Stimulated activated CD4-positive, alpha-beta T cell treated with anti-CD3 and anti-CD28 coated beads, Interleukin-15, amount 100 ng/mL, for 24 hours (primary cell): ENCODE measurements at places on chromosomes 12 and 14.

GRCh38 chr14:31170411-31170810 is 37.2 kb downstream of the HECTD1 start:
- DNase-seq = no peak

DNA sequence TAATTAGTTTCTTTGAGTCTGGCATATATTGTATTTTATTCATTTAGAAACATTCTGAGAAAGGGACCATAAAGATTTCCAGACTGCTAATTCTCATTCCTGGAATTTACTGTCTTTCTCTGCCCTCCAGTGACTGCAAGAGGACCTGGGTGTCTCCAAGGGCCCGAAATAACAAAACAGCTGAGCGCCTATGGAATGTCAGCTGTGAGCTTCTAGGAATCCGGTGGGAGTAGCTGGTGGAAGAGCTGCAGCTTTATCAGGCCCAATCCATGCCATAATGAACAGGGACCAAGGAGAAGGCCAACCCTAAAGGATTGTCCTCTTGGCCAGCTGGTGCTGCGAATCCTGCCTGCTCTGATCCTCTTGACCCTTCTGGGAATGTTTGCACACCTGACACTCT is 31.9 kb downstream of the RDH12 start:
- no peak for DNase-seq

DNA sequence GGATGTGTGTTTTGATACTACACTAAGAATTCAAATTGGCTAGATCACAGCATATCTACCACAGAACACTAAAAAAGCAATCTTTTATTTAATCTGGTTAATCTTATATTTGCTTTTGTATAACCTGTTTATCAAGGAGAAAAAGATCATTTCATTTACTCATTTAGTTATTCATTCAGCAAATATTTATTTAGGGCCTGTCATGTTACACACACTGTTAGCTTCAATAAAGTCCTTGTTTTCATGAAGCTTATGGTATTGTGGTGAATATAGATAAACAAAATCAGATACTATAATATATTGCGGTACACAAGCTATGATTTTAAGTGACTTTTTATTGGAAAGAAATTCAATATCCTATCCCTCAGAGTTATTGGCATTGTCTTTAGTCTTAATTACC is 350.8 kb downstream of the LRFN5 start:
- no peak for DNase-seq

GRCh38 chr12:107029081-107029480 is 42.1 kb upstream of the MTERF2 start:
- DNase-seq = no peak

DNA sequence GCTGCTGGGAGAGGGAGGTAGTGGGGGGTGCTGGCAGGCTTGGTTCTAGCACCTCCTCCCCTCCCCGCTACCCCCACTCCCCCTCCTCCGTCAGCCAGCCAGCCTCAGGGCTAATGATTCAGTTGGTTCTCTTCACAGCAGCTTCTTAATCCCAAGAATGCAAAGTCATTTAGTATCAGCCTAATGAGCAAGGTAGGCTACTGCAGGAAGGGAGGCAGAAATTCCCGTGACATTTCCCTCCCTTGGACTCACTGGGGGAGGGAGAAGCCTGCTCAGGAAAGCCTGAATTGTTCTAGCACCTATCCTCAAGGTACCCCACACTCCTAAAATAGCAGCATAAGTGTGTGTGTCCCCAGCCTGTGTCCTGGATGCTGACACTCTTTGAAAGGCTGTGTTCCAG is 29.8 kb downstream of the ITPK1 start:
- DNase-seq = no peak

GRCh38 chr14:77541905-77542304 is 43.3 kb upstream of the ISM2 start:
- DNase-seq = no peak

- no peak for DNase-seq
Observed at GRCh38 chr14:106207316-106207715, 680.9 kb downstream of the TMEM121 start.

DNA sequence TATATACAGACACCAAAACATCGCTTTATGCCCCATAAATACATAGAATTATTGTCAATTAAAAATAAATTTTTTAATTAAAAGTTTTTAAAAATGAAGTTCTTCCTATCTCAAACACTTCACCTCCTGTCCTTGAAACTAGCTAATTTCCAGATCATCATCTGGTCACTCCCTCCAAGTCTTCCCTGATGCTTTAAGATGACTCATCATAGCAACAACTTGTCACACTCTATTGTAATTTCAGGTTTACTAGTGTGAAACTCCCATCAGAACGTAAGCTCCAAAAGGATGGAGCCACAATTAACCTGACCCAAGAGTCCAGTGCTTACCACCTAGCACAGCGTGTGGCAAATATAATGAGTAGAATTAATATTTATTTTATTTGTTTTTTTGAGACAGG is 16.3 kb downstream of the GXYLT1 start:
- no peak for DNase-seq

DNA sequence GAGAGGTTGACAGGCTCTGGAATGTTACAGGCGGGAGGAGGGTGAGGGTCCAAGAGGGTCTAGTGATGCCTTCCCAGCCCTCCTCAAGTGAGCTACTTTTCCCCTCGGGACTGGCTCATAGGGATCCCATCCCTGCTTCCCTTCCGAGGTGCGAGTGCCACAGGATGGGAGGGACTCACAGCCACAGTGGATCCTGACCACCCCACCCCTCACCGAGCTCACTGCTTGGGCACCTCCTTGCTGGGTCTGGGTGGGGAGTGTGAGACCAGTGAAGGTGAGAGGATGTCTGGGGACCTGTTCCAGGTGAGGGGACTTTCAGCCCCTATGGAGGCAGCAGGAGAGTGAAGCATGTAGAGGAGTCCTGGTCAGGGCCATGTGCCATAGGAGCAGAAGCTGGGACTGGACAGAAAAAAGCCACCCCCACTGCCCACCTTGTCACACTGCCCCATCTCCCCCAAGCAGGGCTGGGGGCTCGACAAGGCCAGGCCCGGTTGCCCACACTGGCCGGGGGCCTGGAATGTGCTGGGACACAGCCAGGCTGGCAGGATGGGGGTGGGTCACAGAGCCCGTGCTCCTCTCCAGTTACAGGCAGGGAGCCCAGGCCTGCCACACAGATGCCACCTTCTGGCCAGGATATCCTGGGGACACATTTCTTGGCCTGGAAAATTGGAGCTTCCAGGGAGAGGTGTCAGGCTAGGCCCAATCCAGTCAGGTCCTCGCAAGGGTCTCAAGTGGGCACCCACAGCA is 1.7 kb upstream of the TNS2 start:
- no peak for DNase-seq

DNA sequence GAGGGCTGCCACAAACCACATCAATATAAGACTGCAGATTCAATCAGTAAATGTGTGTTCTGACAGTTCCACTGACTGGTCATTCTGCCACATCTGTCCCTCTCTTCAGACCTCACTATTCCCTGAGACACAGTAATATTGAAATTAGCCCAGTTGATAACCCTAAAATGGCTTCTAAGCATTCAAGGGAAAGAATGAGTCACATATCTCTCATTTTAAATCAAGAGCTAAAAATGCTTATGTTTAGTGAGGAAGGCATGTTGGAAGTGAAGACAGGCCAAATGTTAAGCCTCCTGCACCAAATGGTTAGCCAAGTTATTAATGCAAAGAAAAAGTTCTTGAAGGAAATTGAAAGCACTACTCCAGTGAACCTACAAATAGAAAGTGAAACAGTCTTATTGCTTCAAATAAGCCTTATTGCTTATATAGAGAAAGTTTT is 24.5 kb upstream of the KIF21A start:
- peak; percentile 17 for DNase-seq

DNA sequence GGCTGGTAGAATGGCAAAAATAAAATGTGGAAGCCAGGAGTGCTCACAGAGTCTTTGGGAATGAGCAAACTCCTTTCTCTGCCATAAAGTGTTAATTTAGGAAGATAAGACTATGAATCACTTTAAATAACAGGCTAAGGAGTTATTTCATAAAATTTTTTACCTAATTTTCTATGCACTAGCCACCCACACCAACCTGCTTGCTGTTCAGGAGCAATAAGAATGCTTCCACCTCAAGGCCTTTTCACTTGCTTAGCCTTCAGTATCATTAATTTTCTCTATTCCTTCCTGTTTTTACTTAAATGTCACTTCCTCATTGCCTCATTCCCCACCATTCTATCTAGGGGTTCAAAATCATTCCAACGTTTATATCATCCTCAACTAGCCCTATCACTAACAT is 326.8 kb downstream of the CCER1 start:
- no peak for DNase-seq

- DNase-seq = no peak
Observed at GRCh38 chr12:110088936-110089335, 35.2 kb upstream of the IFT81 start.

- no peak for DNase-seq
Observed at GRCh38 chr12:100820314-100820713, 25.7 kb downstream of the ANO4 start.

- no peak for DNase-seq
Observed at GRCh38 chr14:50541159-50541567, 8.8 kb upstream of the MAP4K5 start.

- DNase-seq = no peak
Observed at GRCh38 chr12:1920436-1920835, 2.0 kb upstream of the CACNA2D4 start.
